Vagina (tissue), 2 donors: ENCODE measurements at places on chromosomes 13 and 19.

DNA sequence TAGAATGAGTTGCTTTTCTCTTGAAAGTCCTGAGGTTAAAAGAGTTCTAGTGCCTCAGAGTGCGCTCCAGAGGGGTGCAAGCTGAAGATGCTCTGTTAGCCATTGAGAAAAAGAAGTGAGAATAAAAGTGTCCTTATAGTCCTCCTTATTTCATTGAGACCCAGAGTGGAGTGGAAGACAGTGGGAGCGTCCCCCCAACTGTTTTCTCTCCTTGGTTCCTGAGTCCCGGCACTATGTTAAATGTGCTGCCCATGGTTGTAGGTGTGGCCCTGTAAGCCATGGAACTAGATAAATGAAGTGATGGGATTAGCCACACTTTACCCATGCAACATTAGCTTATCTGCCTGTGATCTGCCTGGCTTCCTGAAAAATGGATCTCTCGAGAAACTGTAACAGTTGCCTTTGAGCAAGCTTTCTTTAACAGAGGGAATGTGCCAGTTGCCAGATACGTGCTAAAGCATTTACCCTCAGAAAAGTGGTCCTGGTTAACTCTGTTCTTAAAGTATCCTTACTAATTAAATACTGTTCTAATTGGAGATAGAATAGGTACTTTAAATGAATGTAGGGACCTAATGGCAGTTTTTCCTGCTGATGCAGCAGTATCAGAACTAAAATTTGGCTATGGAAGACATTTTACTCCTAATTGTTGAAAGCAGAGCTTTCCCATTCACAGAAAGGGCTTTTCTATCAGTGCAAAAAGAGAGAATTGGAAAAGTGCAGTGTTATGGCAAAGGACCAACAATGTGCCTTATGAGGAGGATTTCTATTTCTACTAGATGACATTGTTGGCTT lies 21.4 kb upstream of the PSG9 start:
- H3K27ac ChIP-seq: no peak overlapping the region
- no peak for DNase-seq
- no peaks in the 10 kb centered on the region for H3K27me3 ChIP-seq
- H3K4me3 ChIP-seq: no peak overlapping the region
- H3K36me3 ChIP-seq: no peaks in the 10 kb centered on the region

GRCh38 chr19:29015569-29015968 lies 197.4 kb downstream of the UQCRFS1 start:
- no peaks in the 10 kb centered on the region for H3K4me1 ChIP-seq
- H3K27ac ChIP-seq: no peak overlapping the region
- H3K36me3 ChIP-seq: no peaks in the 10 kb centered on the region
- H3K27me3 ChIP-seq: no peaks in the 10 kb centered on the region
- no peak for DNase-seq

- H3K27me3 ChIP-seq: no peaks in the 10 kb centered on the region
- no peaks in the 10 kb centered on the region for H3K36me3 ChIP-seq
- no peak overlapping the region for H3K4me3 ChIP-seq
- H3K4me1 ChIP-seq: no peaks in the 10 kb centered on the region
These were observed 364.6 kb upstream of the SPRY2 start for GRCh38 chr13:80705371-80706163.

DNA sequence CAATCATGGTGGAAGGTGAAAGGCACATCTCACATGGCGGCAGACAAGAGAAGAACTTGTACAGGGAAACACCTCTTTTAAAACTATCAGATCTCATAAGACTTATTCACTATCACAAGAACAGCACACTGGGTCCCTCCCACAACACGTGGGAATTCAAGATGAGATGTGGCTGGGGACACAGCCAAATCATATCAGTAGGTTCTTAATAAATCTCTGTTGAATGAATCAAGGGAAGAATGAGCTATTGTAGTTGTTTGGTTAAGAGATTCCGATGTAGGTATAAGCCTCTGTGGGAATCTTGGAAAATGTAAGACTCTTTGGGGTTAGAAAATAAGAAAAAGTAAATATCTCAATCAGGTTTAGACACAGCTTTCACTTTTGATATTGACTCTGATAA lies 400.2 kb downstream of the KCNRG start:
- H3K4me3 ChIP-seq: no peak overlapping the region
- H3K36me3 ChIP-seq: no peaks in the 10 kb centered on the region
- H3K27me3 ChIP-seq: no peaks in the 10 kb centered on the region

GRCh38 chr19:42325896-42326771 lies 699 bp downstream of the MEGF8 start:
- H3K27me3 ChIP-seq: peaks cover 14% of the 10 kb centered on the region
- no peak for DNase-seq
- H3K36me3 ChIP-seq: no peaks in the 10 kb centered on the region
- peak overlapping the region; percentile 79 for H3K27ac ChIP-seq
- H3K4me3 ChIP-seq: peak overlapping the region; percentile 78

DNA sequence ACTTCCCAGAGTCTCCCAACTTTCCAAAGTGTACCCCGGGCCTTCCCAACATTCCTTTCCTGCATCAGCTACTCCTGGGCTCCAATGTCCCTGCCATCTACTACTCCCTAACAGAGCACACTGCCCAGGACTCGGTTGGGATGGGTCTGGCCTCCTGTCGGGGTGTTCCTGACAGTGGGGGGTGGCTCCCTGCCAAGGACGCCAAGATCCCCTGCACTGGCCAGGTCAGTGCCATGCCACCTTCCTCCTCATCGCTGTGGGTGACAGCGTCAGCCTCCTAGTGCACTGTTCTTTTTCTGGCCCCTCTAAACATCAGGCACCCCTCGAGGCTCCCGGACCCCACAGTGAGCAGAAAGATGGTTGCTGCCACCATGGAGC lies 13.8 kb downstream of the EPS15L1 start:
- H3K4me1 ChIP-seq: peaks cover 75% of the 10 kb centered on the region
- no peak for DNase-seq

DNA sequence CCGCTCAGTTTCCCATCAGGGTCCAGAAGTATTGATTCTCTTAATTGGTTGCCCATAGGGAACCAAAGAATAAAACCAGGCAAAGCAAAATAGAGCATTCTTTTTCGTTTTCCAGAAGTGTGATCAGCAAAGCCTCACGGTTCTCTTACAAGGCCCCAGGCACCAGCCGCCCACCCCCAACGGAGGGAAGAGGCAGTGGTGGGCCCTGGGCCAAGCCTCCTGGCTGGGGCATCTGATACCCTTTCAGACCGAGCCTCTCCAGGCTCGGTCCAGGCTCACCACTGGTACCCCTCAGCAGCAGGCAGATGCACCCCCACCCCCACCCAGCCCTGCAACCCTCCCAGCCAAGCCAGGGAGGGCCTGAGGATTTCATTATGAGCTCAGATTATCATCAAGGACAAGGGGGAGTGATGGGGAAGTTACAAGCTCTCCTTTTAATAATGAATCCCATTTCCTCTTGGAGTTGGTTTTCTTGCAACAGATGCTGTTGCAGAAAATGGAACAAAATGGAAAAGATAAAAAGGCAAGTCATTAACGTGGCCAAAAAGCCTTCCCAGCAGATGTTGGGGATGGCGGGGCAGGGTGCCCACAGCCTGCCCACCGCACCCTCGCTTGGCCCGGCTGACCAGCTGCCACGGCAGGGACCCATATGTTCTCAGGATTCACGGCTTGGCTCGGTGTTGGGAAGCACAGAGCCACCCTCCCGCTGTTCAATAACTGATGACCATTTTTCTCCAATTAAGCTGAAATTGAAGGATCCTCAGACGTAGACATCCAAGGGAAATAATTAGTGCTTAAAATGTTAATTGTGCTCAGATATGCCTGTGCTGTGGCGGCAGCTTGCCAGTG lies 45.9 kb upstream of the KCTD15 start:
- DNase-seq: no peak
- H3K4me1 ChIP-seq: no peaks in the 10 kb centered on the region
- H3K27ac ChIP-seq: no peak overlapping the region

DNA sequence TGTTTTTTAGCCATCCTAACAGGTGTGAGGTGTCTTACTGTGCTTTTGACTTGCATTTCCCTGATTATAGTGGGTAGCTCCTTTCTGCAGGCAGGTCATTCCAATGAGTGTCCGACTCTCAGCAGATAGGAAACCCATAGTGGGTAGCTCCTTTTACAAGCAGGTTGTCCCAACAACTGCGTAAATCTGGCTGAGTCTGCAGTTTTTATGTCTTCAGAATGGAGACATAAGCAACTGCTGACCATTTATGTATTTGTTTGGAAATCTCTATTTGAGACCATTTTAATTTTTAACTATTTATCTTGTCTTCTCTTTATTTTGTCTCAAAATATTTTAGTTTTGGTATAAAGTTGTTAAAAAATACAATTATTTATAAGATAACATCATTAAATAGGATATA lies 839.4 kb downstream of the SLITRK6 start:
- H3K36me3 ChIP-seq: no peaks in the 10 kb centered on the region
- H3K27ac ChIP-seq: no peak overlapping the region
- H3K4me1 ChIP-seq: no peaks in the 10 kb centered on the region
- no peak for DNase-seq
- no peaks in the 10 kb centered on the region for H3K27me3 ChIP-seq

DNA sequence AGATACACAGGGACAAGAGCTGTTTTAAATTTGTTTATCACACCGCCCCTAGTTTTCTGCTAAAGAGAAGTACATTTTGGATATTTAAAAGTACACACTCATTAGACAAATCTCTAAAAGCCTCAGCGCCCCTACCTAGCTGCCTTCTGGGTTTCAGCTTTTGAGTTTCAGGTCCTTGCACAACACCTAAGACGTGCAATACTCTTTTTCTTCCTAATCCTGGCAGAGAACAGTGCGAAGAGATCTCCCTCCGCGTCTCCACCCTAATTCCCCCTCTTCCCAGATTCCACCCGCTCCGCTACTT lies 421 bp upstream of the KLF5 start:
- peak overlapping the region; percentile 21 for H3K27ac ChIP-seq
- no peaks in the 10 kb centered on the region for H3K27me3 ChIP-seq
- peak overlapping the region; percentile 93 for H3K4me3 ChIP-seq
- no peak for DNase-seq
- peaks cover 5% of the 10 kb centered on the region for H3K36me3 ChIP-seq

DNA sequence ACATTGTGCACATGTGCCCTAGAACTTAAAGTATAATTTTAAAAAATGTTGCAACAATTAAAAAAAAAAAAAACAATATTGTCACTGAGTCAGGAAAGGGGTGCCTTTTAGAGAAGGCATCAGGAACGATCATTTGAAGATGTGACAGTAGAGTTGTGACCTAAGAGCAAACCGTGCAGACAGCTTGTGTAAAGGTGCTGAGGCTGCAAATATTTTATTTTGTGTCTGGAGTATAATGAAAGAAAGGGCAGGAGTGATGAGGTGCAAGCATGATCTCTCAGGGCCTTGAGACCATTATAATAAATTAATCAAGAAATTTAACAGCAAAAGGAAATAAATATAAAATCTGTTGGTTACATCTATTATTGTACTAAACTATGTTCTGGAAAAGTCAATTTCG lies 1219.7 kb downstream of the OLFM4 start:
- no peak overlapping the region for H3K4me3 ChIP-seq
- H3K36me3 ChIP-seq: no peaks in the 10 kb centered on the region
- no peaks in the 10 kb centered on the region for H3K27me3 ChIP-seq
- no peaks in the 10 kb centered on the region for H3K4me1 ChIP-seq

- peaks cover 19% of the 10 kb centered on the region for H3K4me1 ChIP-seq
- H3K36me3 ChIP-seq: no peaks in the 10 kb centered on the region
- H3K27ac ChIP-seq: no peak overlapping the region
- no peak for DNase-seq
- no peak overlapping the region for H3K4me3 ChIP-seq
These were observed 3.4 kb downstream of the EFNA2 start for GRCh38 chr19:1288833-1289685.

GRCh38 chr19:6632002-6632621 lies 37.8 kb downstream of the TNFSF14 start:
- DNase-seq: no peak
- H3K4me3 ChIP-seq: no peak overlapping the region
- no peak overlapping the region for H3K27ac ChIP-seq
- no peaks in the 10 kb centered on the region for H3K4me1 ChIP-seq
- no peaks in the 10 kb centered on the region for H3K27me3 ChIP-seq

DNA sequence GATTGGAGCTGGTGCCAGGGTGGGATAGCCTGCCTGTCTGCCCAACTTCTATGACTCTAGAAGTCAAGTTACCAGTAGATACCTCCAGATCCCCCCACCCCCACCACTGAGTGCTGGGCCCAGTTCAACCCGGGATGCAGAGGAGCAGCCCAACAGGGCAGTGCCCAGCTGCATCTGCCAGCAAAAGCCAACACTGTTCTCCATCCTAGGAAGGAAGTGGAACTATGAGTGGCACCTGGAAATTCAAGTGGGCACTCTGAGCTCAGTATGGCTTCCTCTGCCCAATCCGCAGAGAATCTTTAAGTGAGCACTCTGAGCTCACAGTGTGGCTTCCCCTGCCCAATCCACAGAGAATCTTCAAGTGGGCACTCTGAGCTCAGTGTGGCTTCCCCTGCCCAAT lies 14.2 kb downstream of the TUBGCP3 start:
- H3K4me1 ChIP-seq: peaks cover 39% of the 10 kb centered on the region
- H3K36me3 ChIP-seq: peaks cover 2% of the 10 kb centered on the region
- no peak overlapping the region for H3K27ac ChIP-seq
- no peak for DNase-seq
- no peaks in the 10 kb centered on the region for H3K27me3 ChIP-seq

DNA sequence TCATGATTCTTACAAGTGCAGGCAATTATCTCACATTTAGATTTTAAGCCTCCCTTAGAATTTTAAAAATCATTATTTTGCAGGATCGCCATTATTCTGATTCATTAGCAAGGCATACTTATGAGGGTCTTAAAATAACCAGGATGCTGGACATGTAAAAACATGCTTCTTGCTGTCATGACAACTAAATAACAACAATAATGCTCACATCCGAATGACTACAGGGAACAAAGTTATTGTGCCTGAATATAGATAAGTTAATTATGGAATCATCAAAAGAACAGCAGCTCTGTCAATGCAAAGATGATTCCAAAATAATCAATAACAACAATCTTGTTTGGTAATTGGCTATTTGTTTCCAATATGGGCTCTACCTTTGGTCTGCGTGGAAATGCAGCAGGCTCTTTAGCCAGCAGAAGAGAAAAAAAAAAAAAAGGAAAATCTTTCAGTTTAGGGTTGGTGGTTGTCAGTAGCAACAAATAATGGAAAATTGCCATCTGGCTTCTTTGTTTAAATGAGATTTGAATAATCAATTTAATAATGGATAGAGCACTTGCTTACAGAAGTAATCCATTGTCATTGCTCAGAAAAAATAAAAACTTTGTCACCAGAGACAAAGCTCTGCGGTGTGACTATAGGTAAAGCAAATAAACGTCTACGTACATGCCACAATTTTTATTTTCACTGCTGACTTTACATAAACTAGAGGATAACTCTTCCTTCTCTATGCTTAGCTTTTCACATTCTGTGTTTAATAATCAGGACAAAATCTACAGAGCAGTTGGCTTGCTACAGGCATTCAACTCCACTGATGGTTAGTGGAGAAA lies 468.9 kb upstream of the TSHZ3 start:
- peaks cover 5% of the 10 kb centered on the region for H3K4me1 ChIP-seq
- H3K36me3 ChIP-seq: no peaks in the 10 kb centered on the region
- no peak overlapping the region for H3K27ac ChIP-seq

GRCh38 chr19:42401365-42402303 lies 11.5 kb upstream of the CNFN start:
- no peaks in the 10 kb centered on the region for H3K27me3 ChIP-seq
- DNase-seq: no peak
- H3K27ac ChIP-seq: peak overlapping the region; percentile 73
- no peaks in the 10 kb centered on the region for H3K36me3 ChIP-seq
- peaks cover 35% of the 10 kb centered on the region for H3K4me1 ChIP-seq
- peak overlapping the region; percentile 60 for H3K4me3 ChIP-seq
